CD4-positive, alpha-beta T cell treated with Interleukin-4 for 4 hours (primary cell): ENCODE measurements at places on chromosomes 13 and 19.
A peak's percentile ranks its signal among the peaks of the same experiment; 100 is the strongest.

DNA sequence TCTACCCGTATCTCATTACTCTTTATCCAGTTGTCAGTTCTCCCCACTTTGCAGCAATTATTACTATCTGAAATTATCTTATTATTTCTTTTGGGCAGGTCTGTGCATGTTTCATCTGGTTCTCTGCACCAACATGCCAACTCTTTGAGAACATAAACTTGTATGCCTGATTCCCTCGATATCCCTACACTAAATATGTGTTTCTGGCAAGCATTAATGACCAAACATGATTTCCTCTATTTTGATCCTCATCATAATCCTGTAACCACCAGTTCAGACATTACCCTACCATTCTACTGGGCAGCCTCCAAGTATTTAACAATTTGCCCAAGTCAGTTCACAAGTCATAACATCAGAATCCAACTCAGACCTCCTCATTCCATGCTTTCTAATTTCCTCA lies 426.1 kb downstream of the FOXO1 start:
- DNase-seq, result no peak

DNA sequence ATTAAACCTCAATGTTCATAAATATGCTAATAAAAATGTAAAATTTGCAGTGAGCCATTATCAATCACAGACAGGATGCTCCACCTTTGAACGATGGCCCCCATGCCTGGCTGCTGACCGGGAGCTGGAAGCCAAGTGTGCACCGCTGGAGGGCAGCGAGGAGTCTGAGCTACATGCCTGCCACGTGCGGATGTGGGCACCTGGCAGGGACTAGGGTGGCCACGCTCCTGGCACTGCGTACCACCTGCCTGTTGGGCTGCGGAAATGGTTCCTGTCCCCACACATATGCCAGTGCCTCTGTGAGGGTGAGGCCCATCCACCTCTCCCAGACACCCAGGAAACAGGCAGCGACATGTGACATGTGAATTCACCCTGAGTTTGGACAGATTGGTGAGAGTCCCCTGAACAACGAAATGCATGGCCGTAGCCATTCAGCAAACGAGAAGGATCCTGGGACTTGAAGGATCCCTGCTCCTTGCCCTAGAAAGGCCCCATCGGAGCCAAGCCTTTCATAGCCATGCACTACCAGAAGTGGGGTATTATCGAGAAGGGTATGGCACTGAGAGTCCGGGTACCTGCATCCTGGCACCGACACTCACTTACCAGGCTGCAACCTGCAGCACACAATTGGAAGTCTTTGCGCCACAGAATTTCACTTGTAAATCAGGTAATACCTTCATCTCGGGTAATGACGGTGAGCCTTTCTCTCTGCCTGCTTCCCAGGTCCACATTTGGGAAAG lies 35.8 kb downstream of the TSHZ3 start:
- DNase-seq, result no peak

DNA sequence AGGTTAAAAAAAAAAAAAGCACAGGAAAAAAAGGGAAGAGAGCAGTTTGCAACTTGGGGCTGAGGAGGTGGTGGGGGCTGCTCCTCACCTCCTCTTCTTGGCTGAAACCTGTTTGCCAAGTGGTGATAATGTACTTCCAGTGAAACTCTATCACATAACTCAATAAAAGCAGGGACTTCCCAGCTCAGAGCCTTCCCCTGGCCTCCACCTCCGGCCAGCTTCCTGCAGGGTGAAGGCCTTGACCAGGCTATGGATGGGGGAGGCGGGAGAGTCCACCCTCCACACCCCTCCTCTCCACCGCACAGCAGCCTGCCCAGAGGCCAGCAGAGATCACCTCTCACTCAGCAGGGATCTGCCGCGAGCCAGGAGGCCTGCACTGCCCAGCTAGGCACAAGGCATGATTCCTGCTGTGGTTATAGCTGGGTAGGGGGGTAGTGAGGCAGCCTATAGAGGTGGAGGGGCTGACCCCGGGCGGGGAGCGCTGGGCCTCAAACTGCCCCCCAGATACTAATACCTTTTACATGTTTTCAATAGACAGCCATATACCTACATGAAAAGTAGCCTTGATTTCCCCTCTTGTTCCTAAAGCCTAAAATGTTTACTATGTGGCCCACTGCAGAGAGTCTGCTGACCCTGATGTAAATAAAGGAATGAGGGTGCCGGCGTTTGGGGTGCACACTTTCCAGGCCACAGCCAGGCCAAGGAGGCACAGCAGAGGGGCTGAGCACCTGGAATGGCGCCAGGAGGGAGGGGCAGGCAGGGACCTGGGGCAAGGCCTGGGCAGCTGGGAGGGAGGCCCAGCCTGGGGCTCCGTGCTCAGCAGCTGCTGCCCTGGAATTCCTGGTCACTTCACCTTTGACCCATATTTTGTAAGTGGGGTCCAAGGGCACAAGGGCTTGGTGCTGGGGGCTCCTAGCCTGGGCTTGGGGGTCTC lies 10.3 kb downstream of the ZNF787 start:
- DNase-seq, result no peak

GRCh38 chr19:4977299-4978174 lies 8.6 kb downstream of the KDM4B start:
- DNase-seq, result no peak

- DNase-seq, result peak; percentile 82
Measured at GRCh38 chr13:40776681-40777165, 5.7 kb upstream of the MRPS31 start.

GRCh38 chr13:113049521-113049941 lies 56.1 kb upstream of the F7 start:
- DNase-seq, result no peak

GRCh38 chr19:35869327-35870123 lies 1.2 kb downstream of the APLP1 start:
- DNase-seq, result peak; percentile 69

GRCh38 chr13:41402691-41403511 lies 54.4 kb upstream of the RGCC start:
- DNase-seq, result no peak

GRCh38 chr13:39607876-39608275 lies 4.9 kb upstream of the LHFPL6 start:
- no peak for DNase-seq

DNA sequence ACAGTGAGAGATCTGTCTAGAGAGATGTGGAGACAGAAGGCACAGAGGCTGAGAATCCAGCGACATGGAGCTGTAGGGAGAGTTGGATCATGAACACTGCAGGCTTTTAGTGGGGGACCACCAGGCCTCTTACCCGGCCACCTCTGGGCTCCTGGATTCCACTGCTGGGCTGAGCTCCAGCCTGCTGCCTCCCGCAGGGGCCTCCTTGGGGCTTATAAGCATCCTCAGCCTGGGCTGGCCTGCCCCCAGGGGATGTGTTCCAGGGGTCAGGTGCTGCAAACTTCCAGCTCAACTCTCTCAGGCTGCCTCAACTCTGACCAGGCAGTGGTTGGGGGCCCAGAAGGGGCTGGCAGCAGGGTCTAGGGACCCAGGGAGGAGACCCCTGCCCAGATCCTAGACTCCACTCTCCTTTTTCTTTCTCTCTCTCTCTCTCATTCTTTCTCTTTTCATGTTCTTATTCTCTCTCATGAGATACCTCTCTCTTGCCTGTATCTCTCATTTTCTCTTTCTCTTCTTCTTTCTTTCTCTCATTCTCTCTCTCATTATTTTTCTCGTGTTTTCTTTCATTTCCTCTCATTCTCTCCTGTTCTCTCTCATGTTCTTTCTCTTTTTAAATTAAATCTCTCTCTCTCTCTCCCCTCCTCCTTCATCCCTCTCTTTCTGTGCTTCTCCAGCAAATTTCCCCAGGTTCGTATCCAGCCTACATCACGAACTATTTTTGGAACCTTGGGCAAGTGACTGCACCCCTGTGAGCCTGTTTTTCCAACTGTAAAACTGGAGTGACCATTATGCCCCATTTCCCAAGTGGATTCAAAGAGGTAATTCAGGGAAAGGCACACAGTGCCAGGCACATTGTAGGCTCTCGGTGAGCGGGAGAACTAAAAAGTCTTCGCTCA lies at the start of gene KLK4:
KLK4 (minus strand) TSS at position 190 of the 896 bp plus-strand sequence. CDS start 657 bp downstream, outside the sequence.
- DNase-seq, result no peak

- DNase-seq, result no peak
Measured at GRCh38 chr19:17325881-17326594, 8.6 kb downstream of the ANO8 start.

DNA sequence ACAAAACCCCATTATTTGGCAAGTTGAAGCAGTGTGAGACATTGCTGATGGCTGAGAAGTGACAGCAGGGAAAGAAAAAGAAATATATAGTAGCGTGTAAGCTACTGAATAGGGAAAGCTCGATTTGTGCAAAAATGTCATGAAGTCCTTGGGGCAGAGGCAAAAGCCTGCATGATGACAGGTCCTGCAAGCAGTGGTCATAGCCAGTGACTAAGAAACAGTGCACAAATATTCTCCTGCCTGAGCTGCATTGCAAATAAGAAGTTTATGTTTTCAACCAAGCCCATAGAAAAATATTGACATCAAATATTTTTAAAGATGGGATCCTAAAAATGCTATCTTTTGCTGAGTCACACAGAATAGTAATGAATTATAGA lies 270.0 kb downstream of the SLITRK6 start:
- no peak for DNase-seq

DNA sequence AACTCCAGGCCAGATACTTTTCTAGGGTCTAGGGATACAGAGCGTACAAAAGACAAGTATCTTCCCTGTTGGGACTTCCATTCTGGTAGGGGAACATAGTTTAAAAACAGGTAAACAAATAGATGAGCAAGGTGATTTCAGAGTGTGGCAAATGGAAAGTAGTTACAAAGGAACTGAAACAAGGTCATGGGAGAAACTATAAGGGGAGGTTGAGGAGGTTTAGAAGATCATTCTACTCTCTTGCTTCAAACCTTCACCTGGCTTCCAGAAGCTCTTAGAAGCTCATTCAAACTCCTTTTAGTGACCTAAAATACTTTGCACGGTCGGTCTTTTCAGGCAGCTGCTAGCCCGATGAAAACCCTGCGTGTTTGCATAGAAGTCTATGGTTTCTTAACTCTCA lies 9.1 kb downstream of the FFAR2 start:
- DNase-seq, result no peak

DNA sequence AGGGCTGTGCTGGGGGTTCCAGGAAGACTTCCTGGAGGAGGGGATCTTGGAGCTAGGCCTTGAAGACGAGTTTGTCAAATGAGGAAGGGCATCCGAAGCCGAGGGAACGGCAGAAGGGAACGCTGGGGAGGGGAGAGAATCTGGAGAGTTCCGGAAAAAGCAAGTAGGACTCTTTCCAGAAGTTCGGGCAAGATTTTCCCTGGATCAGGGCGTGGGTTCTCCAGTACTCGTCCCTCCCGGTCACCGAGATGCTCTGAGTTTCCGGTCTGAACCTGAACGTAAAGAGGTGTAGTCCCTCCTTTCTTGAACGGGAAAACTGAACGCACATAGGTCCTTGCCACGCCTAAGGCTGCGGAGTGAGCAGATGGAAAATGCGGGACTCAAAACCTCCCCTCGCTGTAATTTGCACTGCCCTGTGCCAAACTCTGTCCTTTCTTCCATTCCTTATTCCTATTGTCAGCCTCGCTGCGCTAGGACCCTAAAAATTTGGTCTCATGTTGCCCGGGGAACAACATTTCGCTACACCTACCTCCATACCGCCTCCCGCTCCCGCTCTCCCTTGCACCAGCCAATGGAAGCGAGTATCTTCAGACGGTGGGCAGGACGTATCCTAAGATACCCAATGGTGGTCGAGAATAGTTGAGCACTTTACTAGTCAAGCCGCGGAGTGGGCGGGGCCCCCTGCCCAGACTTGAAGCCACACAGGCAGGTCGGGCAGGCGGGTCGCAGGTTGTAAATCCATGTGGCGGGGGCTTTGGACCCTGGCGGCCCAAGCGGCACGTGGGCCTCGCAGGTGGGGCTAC lies at the start of gene GTPBP3:
GTPBP3 (plus strand) TSS at position 682 of the 803 bp plus-strand sequence; CDS start at position 741, 59 bp downstream.
- peak; percentile 99 for DNase-seq

DNA sequence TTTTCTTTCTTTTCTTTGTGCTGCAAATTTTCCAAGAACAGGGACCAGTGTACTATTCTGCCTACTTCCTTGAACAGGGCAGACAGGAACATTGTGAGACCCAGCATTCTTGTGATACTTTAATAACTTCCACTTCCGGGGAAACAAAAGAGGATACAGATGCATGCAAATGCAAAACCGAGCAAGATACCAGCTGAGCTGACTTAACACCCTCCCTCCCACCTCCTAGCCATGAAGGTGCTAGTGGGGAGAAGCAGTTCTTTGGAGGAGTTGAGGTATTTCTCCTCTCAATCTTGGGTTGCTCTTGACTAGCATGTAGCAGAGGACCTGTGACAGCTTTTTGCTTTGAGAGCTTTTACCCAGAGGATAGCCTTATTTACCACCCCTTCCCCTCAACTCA lies 111.2 kb downstream of the KLF5 start:
- no peak for DNase-seq

GRCh38 chr13:44471686-44472085 lies 98.1 kb downstream of the SERP2 start:
- no peak for DNase-seq

- no peak for DNase-seq
Measured at GRCh38 chr13:79225487-79226232, 180.4 kb downstream of the RBM26 start.

- no peak for DNase-seq
Measured at GRCh38 chr13:47843005-47843404, 158.1 kb downstream of the SUCLA2 start.

- peak; percentile 45 for DNase-seq
Measured at GRCh38 chr19:10760273-10760944, 42.5 kb downstream of the DNM2 start.

- no peak for DNase-seq
Measured at GRCh38 chr13:47252627-47253026, 355.8 kb upstream of the HTR2A start.

DNA sequence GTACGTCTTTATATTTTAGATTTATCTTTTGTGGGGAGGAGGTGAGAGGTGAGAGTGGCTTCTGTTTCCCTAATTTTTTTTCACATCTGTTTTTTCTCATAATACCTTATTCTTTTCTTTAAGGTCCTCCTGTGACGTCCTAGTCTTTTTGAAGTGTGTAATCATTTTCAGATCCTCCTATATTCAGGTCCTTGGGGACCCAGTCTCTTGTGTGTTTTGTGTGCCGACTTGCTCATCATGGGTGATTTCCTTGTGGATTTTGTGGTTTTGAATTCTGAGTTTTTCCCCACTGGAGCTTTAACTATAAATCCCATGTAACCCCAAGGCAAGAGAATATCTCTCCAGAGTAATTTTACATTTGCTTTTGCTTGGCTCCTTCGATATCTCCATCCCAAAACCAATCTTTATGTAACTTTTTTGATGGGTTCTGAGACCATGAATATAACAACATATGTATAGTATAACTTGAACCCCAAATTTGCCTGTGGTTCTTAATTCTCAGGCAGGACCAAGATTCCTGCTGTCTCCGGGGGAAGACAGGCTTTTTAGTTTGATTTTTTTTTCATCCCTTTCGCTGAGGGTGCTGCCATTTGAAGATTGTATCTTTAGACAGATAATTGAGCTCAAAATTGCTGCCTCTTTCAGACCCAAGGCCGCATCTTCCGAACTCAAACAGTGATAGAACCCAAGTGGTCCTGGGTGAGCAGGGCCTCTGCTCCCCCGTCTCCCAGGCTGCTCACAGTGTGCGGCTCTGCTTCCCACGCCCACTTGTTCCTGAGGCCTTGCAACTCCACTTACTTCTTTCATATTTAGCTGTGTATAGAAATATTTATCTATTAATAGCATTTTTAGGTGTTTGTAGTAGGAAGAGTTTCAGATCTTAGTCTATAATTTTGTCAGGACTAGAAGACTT lies 59.1 kb upstream of the GPR183 start:
- DNase-seq, result no peak

GRCh38 chr13:96710166-96710862 lies 284.0 kb downstream of the OXGR1 start:
- no peak for DNase-seq

- DNase-seq, result no peak
Measured at GRCh38 chr13:105960326-105960725, 575.1 kb downstream of the EFNB2 start.

- peak; percentile 76 for DNase-seq
Measured at GRCh38 chr19:17390665-17391370, 3.2 kb downstream of the CCDC194 start.

GRCh38 chr19:18149596-18149975 lies 3.4 kb upstream of the PIK3R2 start:
- DNase-seq, result no peak
